ENCODE measurements at places on chromosomes 1 and 21.

DNA sequence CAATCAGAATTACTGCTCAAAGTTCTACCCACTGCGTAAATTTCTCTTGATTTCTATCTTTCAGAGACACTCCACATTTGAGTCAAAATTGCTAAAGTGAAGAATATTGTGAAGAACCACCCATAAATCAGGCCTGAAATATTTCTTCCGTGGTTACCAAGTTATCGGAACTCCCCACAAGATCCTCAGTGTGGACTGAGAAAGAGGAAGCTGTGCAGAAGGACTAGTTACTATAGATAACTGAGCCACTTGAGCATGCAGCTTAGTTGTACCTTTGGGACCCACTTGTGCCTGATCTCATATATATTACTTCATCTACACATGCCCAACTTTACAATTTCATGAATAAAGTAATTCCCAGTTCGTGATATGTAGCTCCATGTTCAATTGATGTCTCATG, 18.4 kb downstream of the RWDD3 start:
- no peak for DNase-seq

DNA sequence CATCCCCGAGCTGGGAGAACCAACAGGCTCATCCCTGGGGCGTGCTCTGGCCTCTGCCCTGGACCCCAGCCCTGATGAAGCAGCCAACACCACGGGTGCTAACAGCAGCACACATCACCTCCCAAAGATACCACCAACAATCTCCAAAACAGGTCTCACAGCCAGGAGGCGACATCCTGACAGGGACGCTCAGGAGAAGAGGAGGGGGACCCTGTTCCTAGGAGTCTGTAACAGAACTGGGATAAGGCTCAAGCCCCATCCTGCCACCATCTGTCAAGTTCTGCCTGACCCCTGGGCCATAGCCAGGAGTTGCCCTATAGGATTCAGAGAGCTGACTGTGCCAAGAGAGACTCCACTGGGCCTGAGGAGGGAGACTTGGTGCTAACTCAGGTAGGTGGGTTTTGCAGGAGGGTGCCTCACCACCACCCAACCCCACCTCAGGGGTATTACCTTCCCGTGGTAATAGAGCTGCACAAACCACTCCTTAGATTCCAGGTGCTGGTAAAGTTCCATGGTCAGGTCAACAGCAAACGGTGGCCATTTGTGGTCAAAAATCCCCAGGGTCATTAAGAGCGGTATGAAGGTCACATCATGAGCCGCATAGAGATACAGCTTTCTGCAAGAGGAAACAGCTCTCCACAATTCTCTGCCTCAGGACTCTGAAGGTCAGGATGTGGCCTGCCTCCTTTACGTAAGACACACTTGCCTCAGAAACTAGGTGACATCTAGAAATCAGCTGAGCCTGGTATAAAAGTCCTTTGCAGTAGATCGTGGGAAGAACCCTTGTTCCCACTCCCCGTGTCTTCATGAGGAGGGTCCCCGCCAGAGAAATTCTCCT, 22.3 kb downstream of the ACP6 start:
- DNase-seq, result no peak

GRCh38 chr1:236913371-236914037, 90.7 kb downstream of the MT1HL1 start:
- no peak for DNase-seq

- DNase-seq, result no peak
Observed at GRCh38 chr1:23452011-23452411, 27.5 kb upstream of the TCEA3 start.

DNA sequence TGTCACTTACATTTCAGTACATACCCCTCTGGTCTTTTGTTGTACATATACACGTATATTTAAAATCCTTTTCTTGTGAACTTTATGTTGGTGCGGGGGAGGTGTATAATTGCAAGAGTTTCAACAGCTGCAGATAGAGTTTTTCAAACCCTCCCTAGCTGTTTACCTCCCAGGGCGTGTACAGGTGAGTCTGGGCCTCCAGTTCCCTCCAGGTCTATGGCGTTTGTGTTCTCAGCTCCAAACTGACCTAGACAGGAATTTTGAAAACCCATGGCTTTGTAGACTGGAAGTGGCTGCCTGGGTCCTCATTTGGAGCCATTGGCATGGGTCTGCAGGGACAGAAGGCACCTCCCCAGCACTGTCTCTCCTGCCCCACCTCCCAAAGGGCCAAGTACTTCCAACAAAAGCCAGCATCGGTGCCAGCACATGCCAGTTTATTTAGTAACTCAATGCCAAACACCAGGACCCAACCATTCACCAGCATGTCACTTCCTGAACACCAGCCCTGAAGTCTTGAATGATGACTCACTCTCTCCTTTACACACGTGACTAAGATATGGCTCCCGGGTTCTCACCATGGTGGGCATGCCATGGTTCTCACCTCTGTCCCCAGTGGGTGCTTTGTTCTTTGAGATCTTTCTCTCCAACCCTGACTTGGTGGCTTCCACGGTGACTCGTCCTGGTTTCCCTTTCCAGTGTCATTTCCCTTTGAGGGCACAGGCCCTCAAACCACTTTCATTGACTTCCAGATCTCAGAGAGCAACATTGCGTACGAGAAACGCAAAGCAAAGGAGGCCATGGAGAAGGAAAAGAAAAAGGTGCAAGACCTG, 57.3 kb upstream of the EFHD2 start:
- DNase-seq, result no peak

GRCh38 chr1:197234581-197234980, 33.5 kb upstream of the CRB1 start:
- no peak for DNase-seq

Measured in NCI-H1436 treated with DMSO at 0.1 percent for 48 hours (cell line).